NCI-H69 (cell line): ENCODE measurements at places on chromosomes 11 and 22.

GRCh38 chr22:38240734-38241252, 32.0 kb downstream of the TMEM184B start:
- DNase-seq = peak; percentile 83

- peak; percentile 52 for DNase-seq
Measured at GRCh38 chr11:96340555-96340885, 2.5 kb downstream of the MAML2 start.

DNA sequence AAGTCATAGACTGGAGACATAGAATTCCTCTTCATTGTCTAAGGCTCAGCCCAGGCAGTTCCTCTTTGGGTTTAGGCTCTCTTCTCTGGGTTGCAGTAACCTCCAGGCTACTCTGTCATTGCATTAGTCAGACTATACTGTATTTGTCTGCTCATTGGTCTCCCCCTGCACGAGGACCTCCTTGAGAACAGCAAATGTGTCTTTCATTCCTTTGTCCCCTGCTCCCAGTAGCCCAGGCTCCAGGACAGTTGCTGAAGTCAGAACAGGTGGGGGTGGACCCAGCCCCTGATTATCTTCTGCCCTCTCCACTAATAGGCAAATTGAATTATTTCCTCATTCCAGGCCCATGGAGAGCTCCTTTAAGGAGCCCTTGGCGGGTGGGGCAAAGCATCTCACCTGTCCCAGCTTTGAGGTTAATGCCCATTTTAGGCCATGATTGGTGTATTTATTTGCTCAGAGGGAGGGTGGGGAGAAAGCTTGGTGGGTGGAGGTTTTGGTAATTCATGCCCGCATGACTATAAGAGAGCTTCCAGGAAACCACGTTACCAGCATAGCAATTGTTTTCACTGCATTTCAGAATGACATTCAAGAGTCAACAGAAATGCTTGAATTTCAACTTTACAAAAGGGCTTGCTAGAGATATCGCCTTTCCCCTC, 40.9 kb downstream of the NAV2 start:
- no peak for DNase-seq

GRCh38 chr11:17673951-17674350, 45.4 kb upstream of the MYOD1 start:
- no peak for DNase-seq

- peak; percentile 46 for DNase-seq
Measured at GRCh38 chr11:4607096-4607495, 935 bp downstream of the TRIM68 start.

DNA sequence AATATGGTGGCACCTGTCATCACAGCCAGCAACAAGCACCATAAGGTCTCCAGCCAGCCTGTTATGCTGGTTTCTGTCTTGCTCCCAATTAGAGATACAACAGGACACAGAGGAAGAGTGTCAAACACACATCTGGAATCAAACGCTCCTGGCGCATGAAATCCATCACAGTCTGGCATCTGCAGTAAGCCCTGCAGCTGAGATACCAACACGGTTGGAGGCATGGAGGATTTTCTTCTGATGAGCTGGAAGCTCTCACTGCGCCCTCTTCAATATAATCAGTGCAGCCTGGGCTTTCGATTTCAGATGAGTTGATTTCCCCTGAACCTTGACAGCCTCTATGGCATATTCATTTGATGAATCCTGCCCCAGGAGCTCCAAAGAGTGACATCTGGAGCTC, 27.8 kb upstream of the CARS1 start:
- DNase-seq = peak; percentile 10

- peak; percentile 57 for DNase-seq
Measured at GRCh38 chr11:18013790-18014507, 1.1 kb upstream of the SERGEF start.

GRCh38 chr22:42745118-42745517, 24.4 kb upstream of the A4GALT start:
- DNase-seq = no peak

DNA sequence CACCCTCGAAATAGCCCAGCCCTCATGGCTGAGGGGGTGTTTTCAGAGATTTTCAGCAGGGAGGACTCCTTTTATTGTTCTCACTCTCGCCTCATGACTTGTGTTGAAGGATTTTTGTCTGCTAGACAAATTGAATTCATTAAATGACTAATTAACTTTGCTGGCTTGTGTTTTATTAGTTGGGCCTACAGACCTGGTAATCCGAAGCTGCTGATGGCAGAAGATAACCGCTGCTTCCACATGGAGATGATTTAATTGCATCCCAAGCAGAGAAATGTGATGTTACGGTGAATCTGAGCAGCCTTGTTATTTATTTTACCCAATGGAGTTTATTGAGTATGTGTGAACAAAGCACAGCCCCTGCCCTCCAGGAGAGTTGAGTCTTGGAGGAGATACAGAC, 40.5 kb upstream of the CDON start:
- no peak for DNase-seq

- no peak for DNase-seq
Measured at GRCh38 chr11:61171907-61172306, 10.7 kb upstream of the VPS37C start.

- DNase-seq = no peak
Measured at GRCh38 chr11:47886096-47886495, 37.9 kb upstream of the NUP160 start.

DNA sequence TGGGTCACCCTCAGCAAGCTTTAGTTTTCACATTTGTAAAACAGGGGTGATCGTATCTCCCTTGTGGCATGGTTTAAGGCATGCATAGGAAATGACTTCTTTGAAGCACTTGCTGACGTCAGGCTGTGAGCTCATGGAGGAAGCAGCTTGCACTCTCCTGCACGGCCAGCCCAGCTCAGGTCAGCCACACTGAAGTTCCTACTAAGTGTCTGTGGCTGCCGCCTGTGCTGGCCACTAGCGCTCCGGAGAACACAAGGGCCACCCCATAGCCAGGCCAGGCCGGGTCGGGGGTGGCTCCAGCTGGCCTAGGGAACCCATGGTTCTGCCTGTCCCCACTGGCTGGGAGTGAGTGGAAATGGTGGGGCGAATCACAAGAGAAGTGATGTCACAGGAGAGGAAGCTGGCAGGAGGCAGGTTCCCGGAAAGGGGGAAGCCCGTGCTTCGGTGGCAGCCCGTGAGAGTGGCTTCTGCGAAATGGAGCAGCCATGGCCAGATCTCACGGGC, 28.2 kb downstream of the KCTD17 start:
- no peak for DNase-seq

DNA sequence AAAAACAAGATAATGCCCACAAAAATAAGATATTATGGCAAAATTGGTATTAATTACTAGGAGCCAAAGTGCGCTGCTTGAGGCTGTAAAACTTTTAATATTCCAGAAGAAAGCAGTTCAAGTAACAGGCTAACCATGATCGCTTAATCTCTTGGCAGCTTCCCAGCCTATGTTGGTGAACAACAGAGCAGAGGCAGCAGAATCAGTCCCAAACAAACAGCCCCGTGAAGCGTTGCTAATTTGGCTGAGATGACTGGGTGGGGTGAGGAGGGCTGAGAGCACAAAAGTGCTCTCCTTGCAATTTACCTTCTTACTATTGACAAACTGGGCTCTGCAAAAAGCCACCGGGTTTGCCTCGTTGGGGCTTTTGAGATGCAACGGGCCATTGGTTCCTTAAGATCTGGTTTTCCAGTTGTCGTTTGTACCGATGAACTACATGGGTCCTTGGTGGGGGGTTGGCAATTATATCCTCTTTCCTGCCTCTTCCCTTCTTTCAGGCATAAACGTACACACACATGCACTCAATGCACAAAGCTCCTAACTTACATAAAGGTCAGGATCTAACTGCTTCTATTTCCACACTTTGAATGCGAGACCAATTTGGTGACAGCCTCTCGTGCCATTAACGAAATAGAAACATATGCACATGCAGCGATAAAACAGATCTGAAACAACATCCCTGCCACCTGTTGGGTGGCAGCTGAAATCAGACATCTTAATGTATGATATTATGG, 407.6 kb upstream of the CADM1 start:
- DNase-seq = peak; percentile 91

GRCh38 chr11:113518716-113519495, 43.7 kb upstream of the DRD2 start:
- no peak for DNase-seq

- peak; percentile 38 for DNase-seq
Measured at GRCh38 chr22:17119481-17120202, 1.5 kb downstream of the TMEM121B start.

DNA sequence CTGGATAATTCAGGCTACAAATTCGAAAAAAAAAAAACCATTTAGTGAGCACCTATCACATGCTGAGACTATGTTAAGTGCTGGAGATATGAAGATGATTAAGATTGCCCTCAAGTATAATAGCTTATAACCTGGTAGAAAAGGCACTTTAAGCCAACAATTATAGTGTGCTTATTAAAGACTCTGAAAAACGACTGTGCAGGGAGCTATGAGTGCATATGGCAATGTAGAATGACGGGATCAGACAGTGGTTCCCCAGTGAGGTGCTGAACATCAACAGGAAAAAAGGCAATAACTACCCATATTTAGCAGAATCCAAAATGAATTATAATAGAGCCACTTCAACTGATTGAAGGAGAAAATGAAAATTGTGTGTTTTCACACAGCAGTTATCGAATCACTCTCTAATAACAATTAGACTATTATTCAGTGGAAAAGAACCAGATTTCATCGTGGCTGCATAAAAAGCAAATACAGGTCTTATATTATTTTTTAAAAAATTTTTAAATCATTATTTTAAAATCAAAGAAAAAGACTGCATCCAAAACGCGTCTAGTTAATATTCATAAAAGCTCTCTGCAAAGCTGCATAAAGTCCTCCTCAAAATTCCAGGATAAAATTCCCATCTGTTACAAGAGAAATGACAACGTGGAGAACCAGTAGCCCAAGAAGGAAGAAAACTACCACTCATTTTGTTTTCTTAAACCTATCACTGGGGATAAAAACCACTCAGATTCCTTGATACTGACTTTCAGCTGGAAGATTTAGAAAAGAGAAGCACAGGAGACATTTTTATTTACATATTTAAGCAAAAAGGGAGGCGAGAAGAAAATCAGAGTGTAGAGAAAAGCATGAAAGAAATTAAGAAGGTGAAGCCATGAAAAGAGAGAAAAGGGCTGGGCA, 1.1 kb downstream of the MTMR2 start:
- peak; percentile 54 for DNase-seq

DNA sequence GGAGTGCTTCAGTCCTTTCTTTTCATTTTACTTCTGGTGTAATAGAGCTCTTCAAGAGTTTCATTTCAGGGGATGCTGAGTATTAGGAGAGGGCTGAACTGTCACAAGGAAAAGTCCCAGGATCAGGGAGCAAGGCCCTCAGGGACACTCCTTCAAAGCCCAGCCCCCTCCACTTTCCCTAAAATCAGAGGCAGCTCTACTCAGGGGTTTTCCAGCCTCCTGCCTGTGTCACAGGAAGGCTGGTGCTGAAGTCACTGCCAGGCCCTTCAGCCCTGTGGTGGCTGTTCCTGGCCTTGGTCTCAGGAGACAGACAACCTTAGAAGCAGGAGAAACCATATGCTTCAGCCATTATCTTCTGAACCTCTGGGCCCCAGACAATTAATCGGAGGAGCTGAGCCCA, 36.4 kb upstream of the KIRREL3 start:
- peak; percentile 92 for DNase-seq

DNA sequence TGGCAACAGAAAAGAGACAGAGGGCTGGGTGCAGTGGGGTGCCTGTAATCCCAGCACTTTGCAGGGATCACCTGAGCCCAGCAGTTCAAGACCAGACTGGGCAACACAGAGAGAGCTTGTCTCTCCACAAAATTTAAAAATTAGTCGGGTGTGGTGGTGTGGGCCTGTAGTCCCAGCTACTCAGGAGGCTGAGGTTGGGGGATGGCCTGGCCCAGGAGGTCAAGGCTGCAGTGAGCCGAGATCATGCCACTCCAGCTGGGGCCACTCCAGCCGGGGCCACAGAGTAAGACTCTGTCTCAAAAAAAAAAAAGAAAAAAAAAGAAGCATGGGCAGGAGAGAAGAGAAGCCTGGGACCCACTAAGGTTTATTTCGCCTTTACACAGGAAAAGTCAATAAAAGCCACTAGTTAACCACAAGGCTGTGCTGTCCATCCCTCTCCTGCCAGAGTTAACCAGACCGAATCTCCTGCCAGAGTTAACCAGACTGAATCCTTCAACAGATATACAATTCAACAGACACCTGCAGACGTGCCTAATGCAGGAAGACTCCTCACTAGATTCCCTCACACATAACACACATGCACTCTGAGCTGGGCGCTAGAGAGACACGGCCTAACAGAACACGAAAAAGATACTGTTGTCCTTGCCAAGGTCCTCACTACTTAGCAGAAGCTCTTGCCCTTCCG, 29.8 kb downstream of the MICAL3 start:
- DNase-seq = no peak

- DNase-seq = no peak
Measured at GRCh38 chr11:106399076-106399511, 321.6 kb downstream of the AASDHPPT start.

- DNase-seq = no peak
Measured at GRCh38 chr11:68194675-68195294, 18.3 kb downstream of the KMT5B start.

GRCh38 chr11:112161012-112161411, 2.9 kb downstream of the IL18 start:
- DNase-seq = no peak

- no peak for DNase-seq
Measured at GRCh38 chr22:20957683-20958431, 9.2 kb upstream of the AIFM3 start.

GRCh38 chr22:27706489-27706888, 95.1 kb downstream of the MN1 start:
- no peak for DNase-seq

DNA sequence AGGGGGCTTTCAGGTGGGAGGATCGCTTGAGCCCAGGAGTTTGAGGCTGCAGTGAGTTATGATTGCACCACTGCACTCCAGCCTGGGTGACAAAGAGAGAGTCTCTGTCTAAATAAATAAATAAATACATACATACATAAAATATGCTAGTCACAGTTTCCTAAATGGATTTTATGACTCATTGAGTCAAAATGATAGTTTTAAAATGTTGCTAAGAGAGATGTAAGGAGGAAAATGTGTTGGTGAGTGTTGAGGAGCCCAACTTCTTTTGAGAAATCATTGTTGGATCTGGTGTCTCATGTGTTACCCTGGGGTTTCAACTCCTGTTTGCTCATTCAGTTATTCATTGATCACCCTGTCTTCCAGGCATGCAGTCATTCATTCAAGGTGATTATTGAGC, 21.0 kb downstream of the PARVB start:
- DNase-seq = no peak

DNA sequence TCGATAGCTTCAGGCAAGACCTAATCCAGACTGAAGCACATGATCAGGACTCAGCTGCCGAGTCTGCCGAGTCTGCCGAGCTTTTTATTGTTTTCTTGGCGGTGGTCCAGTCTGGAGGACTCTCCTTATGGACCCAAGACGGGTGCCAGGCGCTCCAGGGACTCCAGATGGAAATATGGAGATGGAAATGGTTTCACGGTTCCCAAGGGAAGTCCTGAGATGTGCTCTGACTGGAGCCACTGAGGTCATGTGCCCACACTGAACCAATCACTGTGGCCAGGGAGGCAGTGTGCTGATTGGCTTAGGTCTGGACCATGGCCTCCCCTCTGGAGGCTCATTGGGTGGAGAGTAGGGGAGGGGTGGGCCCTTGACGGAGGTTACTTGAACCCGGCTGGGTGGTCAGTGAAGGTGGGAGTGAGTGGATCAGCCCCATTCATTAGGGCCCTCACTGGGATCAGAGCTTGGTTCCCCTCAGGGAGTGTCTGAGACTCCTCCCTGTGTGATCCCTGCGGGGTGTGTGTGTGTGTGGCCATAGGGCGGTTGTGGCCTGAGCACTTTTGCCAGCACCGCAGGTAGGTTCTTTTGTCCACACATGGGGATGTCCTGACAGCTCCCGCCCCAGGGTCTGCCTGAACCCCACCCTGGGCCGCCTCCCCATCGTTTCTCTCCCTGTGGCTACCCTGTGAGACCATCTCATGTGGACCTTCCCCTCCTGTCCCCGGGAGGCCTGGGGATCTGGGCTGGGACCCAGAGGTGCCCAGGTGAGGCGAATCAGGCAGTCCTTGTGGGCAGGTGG, 14.0 kb downstream of the RPS6KA4 start:
- DNase-seq = peak; percentile 100
